ENCODE measurements at places on chromosomes 7 and 10. TPM values are rescaled to one million over a fixed set of nuclear protein-coding genes. Genes with fewer than 3 reads are reported as not detected.

DNA sequence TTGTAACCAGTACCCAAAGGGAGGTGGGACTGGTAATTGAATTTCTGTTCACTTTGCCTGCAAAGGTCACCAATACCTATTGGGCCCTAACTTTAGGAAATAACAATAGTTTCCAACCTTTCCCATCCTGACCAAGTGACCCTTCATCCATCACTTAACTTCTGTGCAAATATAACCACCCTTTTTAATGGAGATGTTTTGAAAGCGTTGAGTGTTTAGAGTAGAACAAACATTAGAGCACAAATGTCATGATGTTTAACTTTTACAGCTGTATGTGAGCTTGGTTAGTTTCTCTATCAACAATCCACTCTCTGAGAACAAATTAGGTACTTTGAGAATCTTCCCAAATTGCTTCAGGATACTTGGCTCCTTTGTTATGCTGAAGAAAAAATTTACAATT is 66.4 kb downstream of the MET start:
- no peak overlapping the region for H3K4me3 ChIP-seq
- H3K36me3 ChIP-seq = peaks cover 6% of the 10 kb centered on the region
- DNase-seq = no peak
- no peaks in the 10 kb centered on the region for H3K27me3 ChIP-seq
- H3K27ac ChIP-seq = no peak overlapping the region

DNA sequence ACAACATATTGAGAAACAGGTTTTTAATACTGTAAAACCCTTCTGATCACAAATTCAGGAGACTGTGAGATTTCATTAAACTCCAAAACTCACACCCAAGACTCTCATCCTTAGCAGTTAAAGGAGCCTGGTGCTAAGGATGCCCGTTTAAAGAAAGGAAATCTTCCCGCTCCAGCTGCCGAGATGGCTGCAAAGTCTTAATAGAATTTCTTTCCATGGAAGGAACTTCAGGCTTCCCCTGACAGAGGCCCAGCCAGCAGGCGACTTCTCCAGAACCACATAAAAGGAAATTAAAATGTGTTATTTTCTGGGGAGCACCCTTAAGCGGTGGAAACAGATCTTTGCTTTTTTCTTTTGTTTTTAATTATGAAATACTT is 104.7 kb upstream of the CHST15 start:
- peaks cover 3% of the 10 kb centered on the region for H3K27me3 ChIP-seq
- H3K4me3 ChIP-seq = no peak overlapping the region
- H3K4me1 ChIP-seq = no peaks in the 10 kb centered on the region
- no peaks in the 10 kb centered on the region for H3K36me3 ChIP-seq

GRCh38 chr10:23359692-23360380 is 15.2 kb upstream of the C10orf67 start:
- H3K4me3 ChIP-seq = no peak overlapping the region
- H3K27me3 ChIP-seq = no peaks in the 10 kb centered on the region
- DNase-seq = no peak
- no peaks in the 10 kb centered on the region for H3K36me3 ChIP-seq

DNA sequence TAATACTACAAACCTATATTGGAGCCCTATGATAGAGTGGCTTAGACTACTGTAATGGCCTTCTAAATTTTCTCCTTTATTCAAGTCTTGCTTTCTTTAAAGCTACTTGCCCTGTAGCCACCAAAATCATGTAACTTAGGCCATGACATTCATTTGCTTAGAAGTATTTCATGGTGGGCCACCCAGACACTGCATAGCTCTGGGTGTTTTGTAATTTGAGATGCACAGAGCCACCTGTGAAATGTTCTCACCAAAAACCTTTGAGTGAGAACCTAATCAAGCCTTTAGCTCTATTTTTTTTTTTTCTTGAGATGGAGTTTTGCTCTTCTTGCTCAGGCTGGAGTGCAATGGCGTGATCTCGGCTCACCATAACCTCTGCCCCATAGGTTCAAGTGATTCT is 133.6 kb downstream of the RNF216 start:
- H3K4me1 ChIP-seq = peaks cover 14% of the 10 kb centered on the region
- DNase-seq = no peak
- H3K27me3 ChIP-seq = no peaks in the 10 kb centered on the region
- peaks cover 35% of the 10 kb centered on the region for H3K36me3 ChIP-seq
- H3K4me3 ChIP-seq = no peak overlapping the region
- no peak overlapping the region for H3K27ac ChIP-seq

GRCh38 chr10:133185916-133186315 is 25.9 kb downstream of the KNDC1 start:
- no peak overlapping the region for H3K27ac ChIP-seq
- no peak overlapping the region for H3K4me3 ChIP-seq
- DNase-seq = no peak
- H3K4me1 ChIP-seq = no peaks in the 10 kb centered on the region
- H3K27me3 ChIP-seq = no peaks in the 10 kb centered on the region
- no peaks in the 10 kb centered on the region for H3K36me3 ChIP-seq

GRCh38 chr7:43655584-43655983 is 72.7 kb downstream of the STK17A start:
- no peak overlapping the region for H3K4me3 ChIP-seq
- no peak for DNase-seq
- no peak overlapping the region for H3K27ac ChIP-seq
- peaks cover 32% of the 10 kb centered on the region for H3K4me1 ChIP-seq

- peak overlapping the region; percentile 64 for H3K27ac ChIP-seq
- H3K36me3 ChIP-seq = no peaks in the 10 kb centered on the region
- H3K27me3 ChIP-seq = no peaks in the 10 kb centered on the region
- H3K4me3 ChIP-seq = no peak overlapping the region
- peaks cover 18% of the 10 kb centered on the region for H3K4me1 ChIP-seq
Measured at GRCh38 chr7:138125119-138125518, 48.9 kb downstream of the AKR1D1 start.

- DNase-seq = no peak
- no peak overlapping the region for H3K27ac ChIP-seq
Measured at GRCh38 chr7:154649434-154649833, 353.5 kb downstream of the PAXIP1 start.

- peak overlapping the region; percentile 79 for H3K27ac ChIP-seq
- H3K4me3 ChIP-seq = no peak overlapping the region
- no peaks in the 10 kb centered on the region for H3K27me3 ChIP-seq
- H3K36me3 ChIP-seq = no peaks in the 10 kb centered on the region
- DNase-seq = peak; percentile 91
- H3K4me1 ChIP-seq = peaks cover 39% of the 10 kb centered on the region
Measured at GRCh38 chr7:50826371-50827172, 43.9 kb upstream of the GRB10 start.

DNA sequence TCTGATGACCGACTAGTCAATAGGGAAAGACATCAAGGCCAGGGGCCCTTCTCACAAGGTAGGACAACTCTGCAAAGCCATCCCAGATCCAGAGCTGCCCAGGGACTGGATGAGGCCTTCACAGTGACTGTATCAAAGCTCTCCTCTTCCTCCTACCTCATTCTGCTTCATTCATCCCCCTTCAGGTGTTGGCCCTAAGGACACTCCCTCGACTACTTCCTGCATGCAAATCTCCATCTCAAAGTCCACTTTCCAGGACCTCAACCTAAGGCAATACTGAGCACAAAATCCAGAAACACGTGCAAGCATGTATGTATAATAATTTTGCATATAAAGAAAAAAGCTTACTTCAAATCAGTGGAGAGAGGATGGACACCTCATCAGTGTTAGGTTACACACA is 25.1 kb downstream of the DPY19L1 start:
- no peak overlapping the region for H3K4me3 ChIP-seq
- H3K36me3 ChIP-seq = peaks cover 9% of the 10 kb centered on the region
- H3K4me1 ChIP-seq = no peaks in the 10 kb centered on the region
- H3K27ac ChIP-seq = no peak overlapping the region

- peak; percentile 22 for DNase-seq
- H3K4me3 ChIP-seq = peak overlapping the region; percentile 79
- H3K4me1 ChIP-seq = peaks cover 11% of the 10 kb centered on the region
- no peaks in the 10 kb centered on the region for H3K27me3 ChIP-seq
Measured at GRCh38 chr10:43407148-43407575, 1.8 kb downstream of the HNRNPF start.

DNA sequence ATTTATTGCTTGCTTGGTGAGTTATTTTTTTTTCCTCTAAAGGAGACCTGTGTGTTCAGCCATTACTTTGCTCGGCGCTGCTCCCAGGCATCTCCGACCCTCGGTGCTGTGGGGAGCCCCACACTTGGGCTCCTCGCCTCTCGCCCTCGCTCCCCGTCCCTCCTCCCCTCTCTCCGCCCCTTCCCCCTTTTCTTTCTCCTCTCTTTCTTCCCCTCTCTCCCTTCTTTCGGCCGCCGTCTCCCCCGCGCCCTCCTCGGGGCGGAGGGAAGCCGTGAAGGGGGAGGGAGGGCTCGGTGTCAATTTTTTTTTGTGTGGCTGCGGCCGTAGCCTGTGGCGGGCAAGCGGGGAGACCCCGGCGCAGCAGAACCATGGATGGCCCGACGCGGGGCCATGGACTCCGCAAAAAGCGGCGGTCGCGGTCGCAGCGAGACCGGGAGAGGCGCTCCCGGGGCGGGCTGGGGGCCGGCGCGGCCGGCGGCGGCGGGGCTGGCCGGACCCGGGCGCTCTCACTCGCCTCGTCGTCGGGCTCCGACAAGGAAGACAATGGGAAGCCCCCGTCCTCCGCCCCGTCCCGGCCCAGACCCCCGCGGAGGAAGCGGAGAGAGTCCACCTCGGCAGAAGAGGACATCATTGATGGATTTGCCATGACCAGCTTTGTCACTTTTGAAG is 1.1 kb downstream of the AUTS2 start:
- H3K27me3 ChIP-seq = peaks cover 9% of the 10 kb centered on the region
- H3K4me3 ChIP-seq = peak overlapping the region; percentile 78
- DNase-seq = peak; percentile 8
- no peak overlapping the region for H3K27ac ChIP-seq

DNA sequence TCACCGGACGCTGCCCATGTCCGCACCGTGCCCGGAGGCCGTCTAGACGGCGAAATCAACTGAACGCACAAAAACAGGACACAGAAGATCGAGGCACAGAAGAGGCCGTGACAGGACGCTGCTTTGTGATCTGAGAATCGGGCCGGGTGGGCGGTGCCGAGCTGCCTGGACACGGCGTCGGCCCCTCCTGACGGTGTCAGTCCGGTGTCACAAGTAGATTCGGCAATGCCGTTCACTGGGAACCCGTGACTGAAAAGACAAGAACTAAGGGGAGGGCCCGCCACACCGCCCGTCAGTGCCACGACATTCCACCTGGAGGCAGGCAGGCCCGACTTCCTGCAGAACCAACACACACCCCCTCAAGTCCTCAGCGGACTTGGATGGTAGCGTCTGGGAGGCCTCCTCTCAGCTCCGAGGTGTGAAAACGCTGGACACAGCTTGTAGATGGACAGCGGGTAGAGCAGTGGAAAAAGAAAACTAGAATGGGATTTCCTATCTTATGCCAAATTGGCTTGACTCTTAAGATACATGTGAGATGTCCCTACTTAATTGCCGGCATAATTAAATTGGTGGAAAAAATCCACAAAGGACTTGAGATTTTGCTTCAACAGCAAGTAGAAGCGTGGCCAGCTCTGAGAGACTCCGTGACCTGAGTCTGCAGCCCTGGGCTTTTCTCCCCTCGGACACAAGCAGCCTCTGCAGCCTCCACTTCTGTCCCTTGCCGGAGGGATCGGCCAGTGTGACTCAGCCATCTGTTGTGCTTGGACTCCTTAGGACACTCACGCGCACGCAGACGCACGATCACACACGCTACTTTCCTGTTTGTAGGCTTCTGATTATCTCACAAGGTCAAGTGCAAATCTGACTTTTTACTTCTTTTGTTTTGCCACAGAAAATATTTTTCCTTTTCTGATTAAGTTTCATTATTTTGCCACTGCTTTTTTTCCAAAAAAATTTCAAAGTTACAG is 269.0 kb downstream of the DIP2C start:
- H3K36me3 ChIP-seq = peaks cover 13% of the 10 kb centered on the region
- H3K27me3 ChIP-seq = no peaks in the 10 kb centered on the region
- no peaks in the 10 kb centered on the region for H3K4me1 ChIP-seq
- H3K27ac ChIP-seq = no peak overlapping the region

DNA sequence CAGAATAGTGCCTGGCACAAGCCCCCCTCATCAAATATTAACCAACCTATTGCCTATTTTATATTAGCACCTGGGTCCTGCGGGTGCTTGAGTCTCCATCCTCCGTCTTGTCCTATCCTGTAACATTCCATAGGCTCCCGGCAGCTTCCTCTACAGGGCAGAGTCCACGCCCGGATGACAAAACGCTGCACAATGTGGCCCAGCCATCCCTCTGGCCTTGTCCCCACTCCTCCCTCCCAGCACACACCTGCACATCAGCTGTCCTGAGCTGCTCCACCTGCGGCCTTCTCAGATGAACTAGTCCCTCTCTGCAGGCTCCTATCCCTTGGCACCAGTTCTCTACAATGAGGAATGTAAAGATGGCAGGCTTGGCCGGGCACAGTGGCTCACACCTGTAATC is 153.5 kb upstream of the PDE1C start:
- H3K27ac ChIP-seq = no peak overlapping the region
- DNase-seq = no peak
- H3K27me3 ChIP-seq = no peaks in the 10 kb centered on the region

GRCh38 chr7:136072447-136072846 is 95.3 kb upstream of the MTPN start:
- H3K4me1 ChIP-seq = no peaks in the 10 kb centered on the region
- no peaks in the 10 kb centered on the region for H3K36me3 ChIP-seq
- no peak for DNase-seq
- H3K27ac ChIP-seq = no peak overlapping the region

GRCh38 chr7:50151001-50151400 is 58.0 kb upstream of the ZPBP start:
- H3K4me3 ChIP-seq = no peak overlapping the region
- no peak overlapping the region for H3K27ac ChIP-seq
- no peak for DNase-seq
- H3K4me1 ChIP-seq = no peaks in the 10 kb centered on the region

- peaks cover 4% of the 10 kb centered on the region for H3K27me3 ChIP-seq
- no peak overlapping the region for H3K27ac ChIP-seq
- H3K36me3 ChIP-seq = no peaks in the 10 kb centered on the region
- peaks cover 15% of the 10 kb centered on the region for H3K4me1 ChIP-seq
- H3K4me3 ChIP-seq = no peak overlapping the region
Measured at GRCh38 chr10:73644767-73645166, 3.5 kb upstream of the MYOZ1 start.

DNA sequence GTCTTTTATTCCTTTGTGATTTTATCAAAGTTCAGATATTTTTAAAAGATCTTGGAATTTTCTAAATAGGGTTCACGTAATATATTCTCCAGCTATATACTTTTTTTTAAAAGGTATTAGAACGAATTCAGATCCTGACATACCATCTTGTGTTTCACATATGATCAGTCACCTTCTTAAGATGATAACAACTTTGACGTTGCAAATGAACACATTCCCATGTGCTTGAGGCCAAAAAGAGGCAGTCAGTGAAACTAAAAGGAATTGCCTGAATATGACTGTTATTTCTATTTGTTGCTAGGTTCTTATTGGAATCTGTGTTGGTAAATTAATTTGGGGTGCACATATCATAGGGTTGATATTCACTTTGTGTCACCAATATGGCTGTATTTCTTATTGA is 310.1 kb downstream of the MDFIC start:
- DNase-seq = peak; percentile 46
- no peaks in the 10 kb centered on the region for H3K36me3 ChIP-seq

The TMEM178B gene
- total RNA-seq = 3.9 TPM

The ANKRD7 gene
- total RNA-seq = 0.41 TPM

The SBDS gene
- 140 TPM for total RNA-seq

Measured in astrocyte (in vitro differentiated cells and primary cell).